Fibroblast of the aortic adventitia (primary cell): ENCODE measurements at places on chromosomes 2 and 18. TPM values are rescaled to one million over a fixed set of nuclear protein-coding genes. Genes with fewer than 3 reads are reported as not detected.

The CIB4 gene
- not detected in 2 replicates for total RNA-seq

The CFAP221 gene
- not detected in 2 replicates for total RNA-seq

The DSG3 gene
- 0.16 TPM in 1 of 2 replicates, not detected in the other for total RNA-seq

The TGFA gene
- not detected in 2 replicates for total RNA-seq

The CPSF3 gene
- total RNA-seq: 62.2 and 76.5 TPM in 2 replicates

The CYP26B1 gene
- total RNA-seq: 2.5 and 8.6 TPM in 2 replicates

The SERPINB11 gene
- not detected in 2 replicates for total RNA-seq

The SPIRE1 gene
- 27.7 and 43.4 TPM in 2 replicates for total RNA-seq

The GPR35 gene
- total RNA-seq: 0.09 and 0.25 TPM in 2 replicates

The CHRNG gene
- not detected in 2 replicates for total RNA-seq

The BBS5 gene
- total RNA-seq: 4.0 and 7.3 TPM in 2 replicates

The MSTN gene
- 0.08 and 0.18 TPM in 2 replicates for total RNA-seq

The CXCR1 gene
- not detected in 2 replicates for total RNA-seq

The SULT1C2 gene
- 0.27 and 2.6 TPM in 2 replicates for total RNA-seq

The ERFE gene
- 2.8 and 3.4 TPM in 2 replicates for total RNA-seq

The REG3G gene
- not detected in 2 replicates for total RNA-seq

The ZNF521 gene
- total RNA-seq: 35.7 and 48.6 TPM in 2 replicates

The ALLC gene
- total RNA-seq: not detected in 2 replicates

The TWIST2 gene
- total RNA-seq: 15.8 and 64.1 TPM in 2 replicates

The CCL20 gene
- not detected in 2 replicates for total RNA-seq

The PAIP2B gene
- total RNA-seq: 0.27 and 1.6 TPM in 2 replicates

The PLGLB1 gene
- total RNA-seq: 1.5 and 4.9 TPM in 2 replicates

The IL36A gene
- 2.0 TPM in 1 of 2 replicates, not detected in the other for total RNA-seq

The CRYGD gene
- total RNA-seq: not detected in 2 replicates

The LTBP1 gene
- total RNA-seq: 90.7 and 947 TPM in 2 replicates

The SPEG gene
- 22.7 and 36.1 TPM in 2 replicates for total RNA-seq

The KCNE4 gene
- 4.1 and 22.2 TPM in 2 replicates for total RNA-seq

The KLHL30 gene
- total RNA-seq: 0.09 and 0.33 TPM in 2 replicates

The MAPK4 gene
- under 0.01 TPM in 1 of 2 replicates, not detected in the other for total RNA-seq

The ALPI gene
- total RNA-seq: not detected in 2 replicates

The AP1S3 gene
- total RNA-seq: 8.1 and 16.8 TPM in 2 replicates

The UGT1A10 gene
- 0.41 TPM in 1 of 2 replicates, not detected in the other for total RNA-seq

The OTOF gene
- total RNA-seq: not detected in 2 replicates

The ABCB11 gene
- total RNA-seq: not detected in 2 replicates

The ONECUT2 gene
- under 0.01 TPM in 2 replicates for total RNA-seq

The CNTNAP5 gene
- under 0.01 TPM in 1 of 2 replicates, not detected in the other for total RNA-seq

The MEP1B gene
- not detected in 2 replicates for total RNA-seq

The OTOS gene
- not detected in 2 replicates for total RNA-seq

The CCDC148 gene
- 0.72 and 9.1 TPM in 2 replicates for total RNA-seq

The DOK6 gene
- 2.1 and 3.2 TPM in 2 replicates for total RNA-seq

The CHRND gene
- total RNA-seq: not detected in 2 replicates

The LCT gene
- not detected in 2 replicates for total RNA-seq

The PSMA8 gene
- total RNA-seq: not detected in 2 replicates

The ACMSD gene
- total RNA-seq: not detected in 2 replicates

The ACVR1C gene
- 0.63 and 1.2 TPM in 2 replicates for total RNA-seq

The TNFAIP6 gene
- 47.3 and 51.9 TPM in 2 replicates for total RNA-seq

The ZNF385B gene
- total RNA-seq: 4.8 TPM in 1 of 2 replicates, not detected in the other

The MOGAT1 gene
- not detected in 2 replicates for total RNA-seq

The CFAP210 gene
- 0.09 TPM in 1 of 2 replicates, not detected in the other for total RNA-seq

The LYPD6 gene
- 0.54 TPM in 1 of 2 replicates, not detected in the other for total RNA-seq

The PCARE gene
- under 0.01 and 0.08 TPM in 2 replicates for total RNA-seq

The SUCLG1 gene
- 31.1 and 44.9 TPM in 2 replicates for total RNA-seq

The BCS1L gene
- 33.3 and 45.3 TPM in 2 replicates for total RNA-seq

The SFTPB gene
- total RNA-seq: 0.09 TPM in 1 of 2 replicates, not detected in the other

The PLA2R1 gene
- total RNA-seq: 25.0 and 27.0 TPM in 2 replicates
